ENCODE measurements at places on chromosomes 11 and 22. TPM values are rescaled to one million over a fixed set of nuclear protein-coding genes. Genes with fewer than 3 reads are reported as not detected.

Gene ANKRD13D
- 39.1 TPM for total RNA-seq

Gene CELF1
- total RNA-seq, result 175 TPM

Gene TMEM45B
- 1.5 TPM for total RNA-seq

Gene OVOL1
- under 0.01 TPM for total RNA-seq

Gene FAM111B
- total RNA-seq, result 1.7 TPM

Gene TRIM6
- 0.25 TPM for total RNA-seq

Gene DDI1
- not detected for total RNA-seq

Gene MUC5AC
- 0.25 TPM for total RNA-seq

Gene MRGPRX4
- total RNA-seq, result not detected

Gene SYT7
- total RNA-seq, result 27.5 TPM

Gene MRGPRD
- total RNA-seq, result not detected

Gene SMTNL1
- not detected for total RNA-seq

Gene MGAT3
- total RNA-seq, result 25.6 TPM

Gene MS4A7
- total RNA-seq, result 1.7 TPM

Gene SOX6
- total RNA-seq, result 23.6 TPM

Gene PELI3
- total RNA-seq, result 11.8 TPM

Gene GLB1L2
- 0.98 TPM for total RNA-seq

Gene ARVCF
- total RNA-seq, result 48.9 TPM

Gene FDX1
- 10.1 TPM for total RNA-seq

Gene HBE1
- total RNA-seq, result 0.98 TPM

Gene XPNPEP3
- 3.7 TPM for total RNA-seq

Gene PTS
- 24.1 TPM for total RNA-seq

Gene CRYBA4
- total RNA-seq, result not detected

Gene CCND1
- total RNA-seq, result 10.8 TPM

Gene OR5P2
- not detected for total RNA-seq

Gene TRPM5
- total RNA-seq, result not detected

Gene VSIG10L2
- not detected for total RNA-seq

Gene MEI1
- not detected for total RNA-seq
